ENCODE measurements at places on chromosomes 7 and 10.

GRCh38 chr7:87067788-87068187 lies 8.3 kb upstream of the ELAPOR2 start:
- no peak for DNase-seq

GRCh38 chr10:44771233-44771995 lies 139.7 kb upstream of the TMEM72 start:
- DNase-seq: no peak

DNA sequence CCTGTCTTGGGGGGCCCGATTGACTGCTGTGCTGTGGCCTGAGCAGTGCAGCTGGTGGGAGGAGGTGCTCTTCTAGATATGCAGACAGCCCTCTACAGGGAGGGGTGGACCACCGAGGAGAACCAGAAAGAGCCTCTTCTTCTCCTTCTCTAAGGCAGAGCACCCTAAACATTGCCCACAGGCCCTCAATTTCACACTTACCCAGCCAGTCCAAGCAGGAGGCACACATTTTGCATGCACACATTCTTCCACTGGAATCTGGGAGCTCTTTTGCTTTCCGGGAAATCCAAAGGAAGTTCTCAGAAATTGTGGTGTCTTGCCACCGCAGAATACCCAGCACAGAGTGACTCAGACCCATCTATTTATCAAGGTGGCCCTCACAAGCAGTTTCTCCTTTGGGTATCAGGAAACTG lies 45.8 kb downstream of the EEPD1 start:
- no peak for DNase-seq

DNA sequence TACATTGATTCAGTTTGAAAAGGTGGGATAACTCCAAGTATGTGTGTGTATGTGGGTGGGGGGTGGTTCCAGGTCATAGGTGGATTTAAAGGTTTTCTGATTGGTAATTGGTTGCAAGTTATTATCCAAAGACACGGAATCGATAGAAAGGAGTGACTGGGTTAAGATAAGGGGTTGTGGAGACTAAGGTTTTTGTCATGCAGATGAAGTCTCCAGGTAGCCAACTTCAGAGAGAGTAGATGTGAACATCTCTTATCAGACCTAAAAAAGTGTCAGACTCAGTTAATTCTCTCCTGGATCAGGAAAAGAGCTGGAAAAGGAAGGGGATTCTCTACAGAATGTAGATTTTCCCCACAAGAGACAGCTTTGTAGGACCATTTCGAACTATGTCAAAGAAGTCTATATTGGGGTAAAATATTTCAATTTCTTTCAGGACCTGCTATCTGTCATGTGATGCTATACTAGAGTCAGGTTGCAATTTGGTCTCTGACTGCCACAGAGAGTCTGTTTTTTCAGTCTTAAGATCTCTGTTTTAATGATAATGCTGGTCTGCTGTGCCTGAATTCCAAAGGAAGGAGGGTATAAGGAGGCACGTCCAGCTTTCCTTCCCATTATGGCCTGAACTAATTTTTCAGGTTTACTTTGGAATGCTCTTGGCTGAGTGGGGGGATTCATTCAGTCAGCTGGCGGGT lies 3.6 kb downstream of the C7orf57 start:
- no peak for DNase-seq

GRCh38 chr10:76160446-76161300 lies 729.2 kb downstream of the LRMDA start:
- DNase-seq: no peak
